ENCODE measurements at places on chromosomes 1 and 21. TPM values are rescaled to one million over a fixed set of nuclear protein-coding genes. Genes with fewer than 3 reads are reported as not detected.

The HFM1 gene
- total RNA-seq: 1.3 TPM

The BARHL2 gene
- total RNA-seq: not detected

The DPT gene
- 59.1 TPM for total RNA-seq

The C8A gene
- total RNA-seq: not detected

The FTCD gene
- total RNA-seq: 1.8 TPM

The TNNI3K gene
- 2.5 TPM for total RNA-seq

All from adrenal gland (tissue), 19 donors.